ENCODE measurements at places on chromosomes 5 and 9.

DNA sequence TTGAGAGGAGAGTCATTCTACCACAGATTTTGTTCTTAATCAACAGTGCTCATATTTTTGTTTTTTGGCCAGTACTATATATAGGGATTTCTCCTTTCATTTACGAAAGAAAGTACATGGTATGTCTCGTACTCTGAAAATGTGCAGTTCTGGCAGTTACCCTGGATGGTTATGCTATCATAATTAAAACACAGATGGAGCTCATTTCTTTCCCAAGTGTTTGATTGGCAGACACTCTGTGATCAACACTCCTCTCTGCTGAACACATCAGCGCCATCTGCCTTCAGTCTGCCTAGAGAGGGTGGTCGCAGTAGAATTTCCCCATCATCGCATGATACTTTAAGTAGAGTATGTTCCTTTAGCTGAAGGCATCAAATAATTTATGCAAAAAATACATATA is 64.5 kb downstream of the PAM start:
- no peak for DNase-seq

DNA sequence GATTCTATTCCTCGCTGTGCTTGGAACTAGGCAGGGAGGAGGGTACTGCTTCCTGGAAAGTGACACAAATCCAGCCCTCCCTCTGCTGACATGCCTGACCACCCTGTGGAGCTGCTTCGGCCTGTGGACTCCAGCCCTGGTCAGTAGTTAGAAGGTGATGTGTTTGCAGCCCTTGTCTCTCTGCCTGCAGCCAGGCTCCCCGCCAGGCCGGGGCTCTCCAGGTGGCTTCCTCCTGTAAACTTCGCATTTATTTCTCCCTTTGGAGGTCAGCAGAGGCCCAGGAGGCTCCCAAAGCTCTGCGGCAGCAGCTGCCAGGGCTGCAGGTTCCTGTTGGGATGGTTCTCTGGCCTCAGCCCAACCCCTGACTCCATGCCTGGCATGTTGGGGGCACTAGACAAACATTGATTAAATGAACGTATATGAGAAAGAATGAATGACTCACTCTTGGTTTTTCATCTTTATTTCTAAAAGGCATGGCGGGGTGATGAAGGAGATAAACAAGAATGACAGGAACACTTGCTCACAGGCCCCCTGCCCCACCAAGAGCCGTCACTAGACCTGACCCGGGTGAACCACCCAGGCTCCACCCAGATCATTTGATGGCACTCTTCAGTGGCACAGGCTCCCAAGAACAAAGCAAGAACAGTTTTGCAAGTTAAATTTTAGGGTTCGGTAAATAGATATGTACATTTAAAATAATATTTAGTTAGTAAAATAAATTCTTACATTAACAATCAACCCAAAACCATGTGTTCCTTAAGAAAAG is 8.4 kb upstream of the IRX2 start:
- DNase-seq = no peak

- no peak for DNase-seq
Observed at GRCh38 chr9:113927277-113927676, 51.2 kb downstream of the ZNF618 start.

- DNase-seq = no peak
Observed at GRCh38 chr5:173287086-173287485, 41.1 kb downstream of the STC2 start.

GRCh38 chr9:5392285-5392684 is 45.4 kb downstream of the PLGRKT start:
- DNase-seq = no peak

- DNase-seq = no peak
Observed at GRCh38 chr9:97307091-97307490, 368 bp upstream of the CCDC180 start.

- no peak for DNase-seq
Observed at GRCh38 chr9:134575901-134576176, 65.8 kb upstream of the COL5A1 start.

- no peak for DNase-seq
Observed at GRCh38 chr5:65194871-65195270, 286.8 kb downstream of the ADAMTS6 start.

DNA sequence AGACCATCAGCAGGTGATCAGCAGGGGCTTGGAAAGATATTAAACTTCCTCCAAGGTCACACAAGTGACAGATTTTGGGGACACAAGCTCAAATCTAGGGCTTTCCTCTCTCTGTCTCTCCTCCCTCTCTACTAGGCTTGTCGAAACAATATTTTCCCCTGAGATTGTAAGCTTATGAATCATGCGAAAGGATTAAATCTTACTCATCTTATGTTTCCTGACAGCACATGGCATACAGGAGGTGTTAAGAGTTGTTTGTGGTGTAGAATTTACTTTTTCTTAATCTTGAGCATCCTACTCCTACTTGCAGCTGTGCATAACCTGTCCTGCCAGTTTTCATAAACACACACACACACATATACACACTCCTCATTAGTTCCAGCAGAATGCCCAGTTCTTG is 186.3 kb downstream of the MARCHF11 start:
- no peak for DNase-seq

GRCh38 chr9:114769624-114770023 is 36.2 kb downstream of the TNFSF15 start:
- no peak for DNase-seq

GRCh38 chr9:33161011-33161588 is 6.0 kb downstream of the B4GALT1 start:
- peak; percentile 33 for DNase-seq

DNA sequence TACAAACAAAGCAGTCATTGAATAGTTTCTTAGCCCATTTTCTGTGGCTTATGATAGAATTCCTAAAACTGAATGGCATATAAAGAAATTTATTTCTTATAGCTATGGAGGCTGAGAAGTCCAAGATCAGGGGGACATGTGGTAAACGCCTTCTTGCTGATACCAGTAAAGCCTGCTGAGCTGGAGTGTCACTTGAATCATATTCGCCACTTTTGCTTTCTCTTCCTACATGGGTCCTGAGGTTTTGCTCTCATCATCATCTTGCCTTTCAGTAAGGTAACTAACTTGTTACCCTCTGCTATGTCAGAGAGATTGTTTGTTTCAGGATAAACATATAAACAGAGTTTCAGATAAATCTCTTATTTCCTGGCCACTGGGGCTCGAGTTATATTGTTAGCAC is 203.3 kb upstream of the DMRT1 start:
- DNase-seq = no peak

DNA sequence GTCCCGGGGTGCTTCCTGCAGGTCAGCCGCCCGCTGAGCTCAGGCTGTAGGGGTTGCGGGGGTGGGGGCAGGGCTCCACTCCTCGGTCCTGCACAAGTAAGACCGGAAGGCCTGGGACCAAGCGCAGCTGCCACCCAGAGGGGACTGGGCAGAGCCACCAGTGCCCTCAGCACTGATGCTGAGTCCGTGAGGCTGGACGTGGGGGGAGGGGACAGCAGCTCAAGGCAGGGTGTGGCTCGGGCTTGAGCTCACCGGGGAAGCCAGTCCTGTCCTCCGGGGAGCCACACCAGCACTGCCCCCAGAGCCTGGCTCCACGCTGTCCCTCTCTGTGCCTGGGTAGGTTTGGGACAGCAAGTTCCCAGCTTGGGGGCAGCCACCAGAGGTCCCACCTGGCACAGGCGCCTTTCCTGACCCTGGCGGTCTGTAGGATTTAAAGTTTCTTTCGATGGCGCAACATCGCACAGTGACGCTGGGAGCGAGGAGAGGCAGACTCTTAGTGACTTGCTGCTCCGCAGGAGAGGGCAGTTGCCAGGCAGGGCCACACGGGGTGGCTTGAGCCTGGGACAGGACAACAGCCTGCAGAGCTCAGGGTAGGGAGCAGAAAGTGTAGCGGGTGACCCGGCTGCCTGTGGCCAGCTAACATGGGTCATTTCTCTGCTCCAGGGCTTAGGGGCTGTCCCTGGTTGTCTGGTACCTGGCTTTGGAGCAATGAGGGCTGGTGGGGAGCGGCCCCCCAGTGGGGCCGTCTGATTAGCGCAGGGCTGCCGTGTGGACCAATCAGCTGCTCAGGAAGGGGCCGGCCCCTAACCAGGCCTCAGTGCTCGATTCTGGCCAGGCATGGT is 5.7 kb downstream of the LCN1 start:
- no peak for DNase-seq

GRCh38 chr9:97906236-97906831 is 16.0 kb downstream of the TRMO start:
- DNase-seq = peak; percentile 44

DNA sequence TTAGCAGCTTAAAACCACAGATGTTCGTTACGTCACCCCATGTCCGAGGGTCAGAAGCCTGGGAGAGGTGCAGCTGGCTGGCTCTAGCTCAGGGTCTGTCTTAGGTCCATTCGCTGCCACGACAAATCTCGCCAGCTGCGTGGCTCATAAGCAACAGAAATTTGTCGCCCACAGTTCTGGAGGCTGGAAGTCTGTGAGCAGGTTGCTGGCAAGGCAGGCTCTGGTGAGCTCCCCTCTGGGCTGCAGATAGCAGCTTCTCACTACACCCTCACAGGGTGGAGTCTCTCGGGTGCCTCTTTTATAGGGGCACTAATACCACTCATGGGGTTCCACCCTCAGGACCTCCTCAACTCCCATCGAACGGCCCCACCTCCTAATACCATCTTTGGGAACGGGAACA is 40.1 kb upstream of the FCN2 start:
- no peak for DNase-seq

DNA sequence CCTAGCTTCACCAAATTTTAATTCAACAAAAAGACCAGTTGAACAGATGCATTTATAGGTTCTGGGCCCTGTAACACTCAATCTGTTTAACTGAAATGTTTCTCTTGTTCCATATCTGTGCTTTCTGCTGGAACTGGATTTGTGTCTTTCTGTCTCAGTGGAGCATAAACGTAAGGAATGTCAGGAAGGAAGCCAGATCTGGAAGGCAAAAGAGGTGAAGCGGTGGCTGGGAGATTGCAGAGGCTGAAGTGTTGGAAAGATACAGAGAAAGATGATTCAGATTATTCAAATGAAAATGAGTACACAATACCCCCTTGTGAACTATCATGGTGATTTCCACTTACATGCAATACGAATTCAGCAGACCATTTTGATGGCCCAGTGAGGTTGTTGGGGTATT is 406.8 kb downstream of the BRINP1 start:
- no peak for DNase-seq

DNA sequence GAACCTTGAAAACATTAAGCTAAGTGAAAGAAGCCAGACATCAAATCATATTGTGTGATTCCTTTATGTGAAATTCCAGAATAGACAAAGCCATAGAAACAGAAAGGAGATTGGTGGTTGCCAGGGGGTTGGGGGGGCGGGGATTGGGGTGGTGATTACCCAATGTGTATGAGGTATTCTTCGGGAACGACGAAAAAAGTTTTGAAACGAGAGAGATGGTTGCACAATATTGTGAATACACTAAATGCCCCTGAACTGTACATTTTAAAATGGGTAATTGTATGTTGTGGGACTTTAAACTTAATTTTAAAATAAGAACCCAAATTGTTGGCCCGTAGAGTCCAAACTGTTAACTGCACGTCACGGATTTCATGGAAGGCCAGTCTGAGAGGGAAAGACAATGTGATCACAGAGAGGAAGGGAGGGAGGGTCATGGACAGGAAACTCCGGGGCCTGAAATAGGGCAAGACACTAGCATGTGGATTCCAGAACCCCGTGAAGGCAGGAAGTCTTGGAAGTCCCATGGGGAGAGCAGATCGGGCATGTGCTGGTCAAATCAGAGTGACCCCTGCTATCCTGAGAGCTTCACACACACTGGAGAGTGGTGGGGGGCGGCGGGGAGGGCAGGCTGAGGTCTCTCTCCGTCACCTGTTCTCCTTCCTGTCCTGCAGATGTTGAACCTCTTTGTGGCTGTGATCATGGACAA is 218.4 kb downstream of the CACNA1B start:
- DNase-seq = no peak

DNA sequence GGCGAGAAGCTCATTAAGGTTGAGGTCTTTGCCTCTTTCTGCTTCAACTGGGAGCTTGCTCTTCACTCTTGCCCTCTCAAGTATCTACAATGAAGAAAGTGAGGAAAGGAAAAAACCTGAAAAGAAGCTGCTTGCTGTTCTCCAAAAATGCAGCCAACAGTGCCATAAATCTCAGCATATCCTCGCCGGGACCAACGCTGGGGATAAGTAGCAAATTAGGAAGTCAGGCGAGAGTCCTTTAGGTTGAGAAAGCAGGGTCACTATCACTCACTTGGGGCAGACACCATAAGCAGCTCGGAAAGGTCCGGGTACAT is 399 bp downstream of the NUP155 start:
- no peak for DNase-seq

DNA sequence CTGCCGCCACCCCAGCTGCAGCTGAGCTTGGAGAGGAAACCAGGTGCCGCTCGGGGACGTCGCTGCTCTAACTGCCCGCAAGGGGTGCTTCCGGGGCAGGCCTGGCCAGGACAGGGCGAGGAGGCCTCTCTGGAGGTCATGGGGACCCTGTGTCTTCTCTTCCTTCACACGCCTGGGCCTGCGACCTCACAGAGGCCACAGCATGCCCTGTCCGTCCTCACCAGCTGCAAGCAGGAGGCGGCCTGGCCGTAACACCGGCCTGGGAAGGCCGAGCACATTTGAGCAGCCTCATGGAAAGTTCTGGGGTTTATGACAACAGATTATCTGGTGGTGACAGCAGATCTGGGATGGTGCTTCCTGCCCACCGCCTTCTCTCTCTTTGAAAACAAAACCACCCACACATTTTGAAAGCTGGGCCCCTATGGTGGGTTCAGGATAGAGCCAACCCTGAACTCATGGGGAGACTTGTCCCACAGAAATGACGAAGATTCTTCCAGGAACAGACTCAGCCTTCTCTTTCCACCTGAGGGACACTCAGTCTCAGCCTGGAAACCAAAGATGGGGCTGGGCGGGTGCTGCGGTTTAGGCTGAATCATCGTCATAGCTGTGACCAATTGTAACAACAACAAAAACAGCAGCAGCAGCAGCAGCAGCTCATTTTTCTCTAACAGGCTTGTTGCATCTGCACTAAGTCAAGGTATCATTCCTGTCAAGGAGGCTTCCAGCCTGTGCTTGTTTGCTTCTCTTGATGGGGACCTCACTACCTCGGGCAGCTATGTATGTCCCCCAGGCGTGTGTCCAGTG is 99.6 kb upstream of the RAPGEF1 start:
- peak; percentile 56 for DNase-seq

- DNase-seq = no peak
Observed at GRCh38 chr9:137575364-137575715, 3.4 kb downstream of the DPH7 start.

- no peak for DNase-seq
Observed at GRCh38 chr9:129328355-129329042, 150.4 kb upstream of the IER5L start.

- no peak for DNase-seq
Observed at GRCh38 chr9:13787234-13787833, 507.8 kb upstream of the MPDZ start.

GRCh38 chr5:1706428-1706827 is 93.2 kb downstream of the MRPL36 start:
- DNase-seq = no peak
